Activated effector memory CD4-positive, alpha-beta T cell treated with Interleukin-2 at 50 U/mL for 16 hours (primary cell): ENCODE measurements at places on chromosomes 2 and 18.

- no peak for DNase-seq
Observed at GRCh38 chr18:21303895-21304294, 61.9 kb downstream of the GREB1L start.

GRCh38 chr2:187655001-187655400 is 100.8 kb upstream of the TFPI start:
- DNase-seq, result no peak

- no peak for DNase-seq
Observed at GRCh38 chr2:49004036-49004626, 150.2 kb downstream of the FSHR start.

GRCh38 chr2:43714164-43714563 is 37.9 kb upstream of the C1GALT1C1L start:
- no peak for DNase-seq

GRCh38 chr2:208227581-208228232 is 27.2 kb downstream of the IDH1 start:
- DNase-seq, result no peak

GRCh38 chr18:8623549-8624106 is 14.4 kb downstream of the RAB12 start:
- no peak for DNase-seq

GRCh38 chr2:26911911-26912861 is 58.3 kb upstream of the MAPRE3 start:
- no peak for DNase-seq

DNA sequence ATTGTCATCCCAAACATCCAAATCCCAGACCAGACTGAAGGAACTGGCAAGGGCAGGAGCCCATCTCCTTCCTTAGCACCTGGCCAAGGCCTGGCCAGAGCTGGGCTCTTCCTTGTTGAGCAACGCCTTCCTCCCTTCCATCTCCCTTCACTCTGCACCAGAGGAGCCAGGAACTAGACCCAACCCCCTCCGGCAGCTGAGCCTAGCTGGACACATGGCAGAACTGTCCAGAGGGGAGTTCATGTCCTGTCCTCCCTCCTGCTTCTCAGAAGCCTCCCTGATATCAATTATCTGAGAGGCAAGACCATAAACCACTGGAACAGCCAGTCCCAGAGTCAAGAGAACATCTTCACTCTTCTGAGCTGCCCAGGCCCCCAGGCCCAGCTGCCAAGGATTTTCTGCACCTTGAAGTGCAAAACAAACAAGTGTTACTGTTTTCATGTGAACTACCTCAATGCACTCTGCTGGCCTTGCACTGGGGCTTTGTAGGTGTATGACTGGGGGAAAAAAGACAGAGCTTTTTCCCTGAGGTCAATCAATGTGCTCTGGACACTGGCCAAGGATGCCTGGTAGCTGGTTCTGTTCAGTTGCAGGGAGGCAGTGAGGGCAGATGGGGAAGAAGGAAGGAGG is 107.6 kb upstream of the MSH6 start:
- DNase-seq, result no peak

- DNase-seq, result no peak
Observed at GRCh38 chr2:177402096-177402495, 9.5 kb downstream of the AGPS start.

- DNase-seq, result no peak
Observed at GRCh38 chr18:54616220-54616848, 25.3 kb downstream of the DYNAP start.

DNA sequence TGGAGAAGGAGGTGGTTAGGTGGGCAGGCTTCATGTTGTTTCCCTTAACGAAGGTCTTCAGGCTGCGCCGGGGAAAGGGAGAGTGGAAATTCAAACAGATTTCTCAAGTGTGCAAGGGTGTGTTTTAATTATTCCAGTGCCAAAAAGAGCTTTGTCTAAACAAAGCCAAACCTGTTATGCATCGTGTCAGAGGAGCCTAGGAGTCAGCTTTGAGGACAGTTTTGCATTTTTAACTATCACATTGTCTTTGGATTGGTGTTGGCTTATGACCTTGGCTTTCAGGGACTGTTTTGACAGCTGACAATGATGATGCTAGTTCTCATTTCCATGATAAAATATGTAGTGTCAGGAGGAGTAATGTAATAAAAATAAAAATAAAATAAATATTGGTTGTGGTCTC is 144.8 kb downstream of the LDLRAD4 start:
- DNase-seq, result no peak

DNA sequence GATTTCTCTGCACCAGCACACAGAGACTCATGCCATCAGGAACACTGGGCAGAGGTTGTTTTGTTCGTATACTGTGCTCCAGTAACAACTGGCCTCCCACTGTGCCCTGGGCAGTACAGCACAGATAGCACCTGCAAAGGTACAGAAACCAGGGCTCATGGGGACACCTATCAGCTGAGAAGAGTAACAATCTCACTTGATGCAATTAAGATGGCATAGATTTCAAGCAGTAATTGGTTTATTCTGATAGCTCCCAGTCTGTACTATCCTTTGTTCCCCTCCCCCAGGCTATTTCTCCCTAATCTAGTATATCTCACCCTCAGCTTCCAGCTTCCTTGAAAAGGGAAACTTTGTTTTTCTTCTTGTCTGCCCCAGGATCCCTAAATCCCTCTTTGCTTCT is 343.9 kb upstream of the MMADHC start:
- DNase-seq, result no peak

DNA sequence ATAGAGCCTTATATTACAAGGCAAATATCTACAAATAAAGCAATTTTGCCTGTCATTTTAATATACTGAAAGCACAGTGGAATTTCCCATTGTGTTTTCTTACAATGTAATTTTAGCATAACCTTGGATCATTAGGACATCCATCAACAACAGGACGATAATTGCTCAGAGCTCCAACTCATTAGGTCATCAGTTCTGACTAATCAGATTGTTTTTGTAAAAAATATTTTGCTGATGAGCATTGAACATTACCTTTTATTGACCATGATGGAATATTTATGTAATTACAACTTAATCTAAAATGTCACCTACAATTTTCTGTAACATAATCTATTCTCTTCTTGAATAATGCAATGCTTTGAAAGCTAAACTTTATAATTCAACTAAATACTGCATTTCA is 215.3 kb upstream of the DSEL start:
- DNase-seq, result no peak

- no peak for DNase-seq
Observed at GRCh38 chr2:33518929-33519328, 42.5 kb downstream of the RASGRP3 start.

DNA sequence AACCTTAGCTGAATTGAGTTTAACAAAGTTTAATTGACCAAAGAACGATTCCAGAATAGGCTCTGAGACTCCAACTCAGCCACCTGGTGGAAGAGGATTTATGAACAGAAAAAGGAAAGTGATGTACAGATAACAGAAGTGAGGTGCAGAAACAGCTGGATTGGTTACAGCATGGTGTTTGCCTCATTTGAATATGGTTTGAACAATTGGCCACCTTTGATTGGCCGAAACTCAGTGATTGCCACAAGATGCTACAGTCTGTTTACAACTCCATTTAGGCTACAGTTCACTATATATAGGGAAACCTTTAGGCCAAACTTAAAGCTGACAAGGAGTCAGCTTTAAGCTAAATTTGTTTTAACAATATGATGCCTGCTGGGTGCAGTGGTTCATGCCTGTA is 28.1 kb upstream of the SLC35G4 start:
- DNase-seq, result no peak

DNA sequence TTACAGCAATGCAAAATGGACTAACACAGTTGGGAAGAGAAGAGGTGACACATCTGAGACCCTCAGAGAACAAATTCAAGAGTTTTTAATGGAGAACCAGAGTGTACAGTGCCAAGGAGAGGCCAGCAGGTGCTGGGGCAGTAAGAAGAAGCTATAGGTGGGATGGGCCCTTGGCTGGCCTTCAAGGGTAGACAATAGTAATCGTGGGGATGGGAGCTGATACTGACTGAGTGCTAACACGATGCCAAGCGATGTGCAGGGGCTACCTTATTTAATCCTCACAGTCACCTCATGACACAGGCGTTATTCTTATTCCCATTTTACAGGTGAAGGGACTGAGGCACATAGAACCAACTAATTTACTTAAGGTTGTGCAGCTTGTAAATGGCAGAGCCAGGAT is 131.9 kb upstream of the ID2 start:
- no peak for DNase-seq

- no peak for DNase-seq
Observed at GRCh38 chr2:229456091-229456490, 185.0 kb upstream of the PID1 start.

GRCh38 chr18:60292186-60292585 is 80.4 kb downstream of the MC4R start:
- no peak for DNase-seq

DNA sequence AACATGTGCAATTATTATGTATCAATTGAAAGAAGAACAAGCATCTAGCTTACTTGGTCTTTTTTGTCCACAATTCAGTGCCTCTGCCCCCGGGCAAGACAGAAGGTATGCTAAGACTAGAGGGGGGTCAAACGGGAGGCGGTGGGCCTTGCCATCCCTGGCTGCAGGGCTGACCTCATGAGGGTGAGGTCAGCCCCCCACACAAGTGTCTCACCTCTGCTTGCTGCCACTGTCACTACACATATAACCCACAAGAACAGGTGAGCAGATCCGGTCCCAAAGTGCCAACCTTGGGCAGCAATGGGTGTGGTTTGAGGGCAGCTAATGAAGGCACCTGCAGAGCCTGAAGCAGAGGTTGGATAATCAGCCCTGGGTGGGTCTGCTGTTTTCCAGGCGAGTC is 71.5 kb downstream of the EDAR start:
- no peak for DNase-seq

DNA sequence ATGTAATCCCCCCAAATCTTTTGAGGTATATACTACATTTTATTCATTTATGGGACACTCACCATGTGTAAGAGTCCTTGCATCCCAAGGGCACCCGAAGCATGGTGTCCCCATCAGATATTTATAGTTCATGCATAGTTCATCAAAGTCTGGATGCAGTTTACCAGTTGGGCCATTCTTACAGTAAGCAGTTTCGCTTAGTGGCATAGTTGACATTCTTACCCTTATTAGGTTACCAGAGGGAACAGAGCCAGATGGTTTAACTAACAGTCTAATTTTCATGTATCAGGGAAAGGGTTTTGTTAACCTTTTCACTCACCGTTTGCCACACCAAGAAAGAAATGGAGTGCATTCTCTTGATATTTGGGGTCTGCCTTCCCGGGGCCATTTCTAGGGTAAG is 7.1 kb downstream of the ZNF407 start:
- DNase-seq, result no peak

DNA sequence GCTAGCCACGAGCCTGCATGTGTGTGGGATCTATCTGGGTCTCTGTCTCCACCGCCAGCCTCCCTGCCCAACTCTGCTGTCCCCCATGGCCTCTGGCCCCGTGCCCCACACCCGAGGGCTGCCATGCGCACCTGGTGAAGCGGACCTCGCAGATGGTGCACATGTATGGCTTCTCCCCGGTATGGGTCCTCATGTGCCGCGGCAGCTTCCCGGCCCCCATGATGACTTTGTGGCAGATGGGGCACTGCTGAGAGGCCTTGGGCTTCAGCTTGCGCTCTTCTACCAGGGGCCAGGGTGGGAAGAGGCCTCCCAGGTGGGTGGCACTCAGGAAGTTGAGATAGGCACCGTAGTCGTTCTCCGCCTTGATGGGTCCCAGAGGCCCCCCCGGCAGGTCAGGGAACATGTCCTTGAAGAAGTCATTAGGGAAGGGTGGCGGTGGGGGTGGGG is 109.3 kb upstream of the SMAD2 start:
- DNase-seq, result no peak

GRCh38 chr2:164896634-164897355 is 55.2 kb upstream of the COBLL1 start:
- no peak for DNase-seq

- no peak for DNase-seq
Observed at GRCh38 chr2:105879106-105879802, 134.5 kb downstream of the NCK2 start.

- no peak for DNase-seq
Observed at GRCh38 chr2:193539188-193539587, 1344.5 kb upstream of the TMEFF2 start.

GRCh38 chr2:75098856-75099255 is 100.5 kb downstream of the TACR1 start:
- no peak for DNase-seq

DNA sequence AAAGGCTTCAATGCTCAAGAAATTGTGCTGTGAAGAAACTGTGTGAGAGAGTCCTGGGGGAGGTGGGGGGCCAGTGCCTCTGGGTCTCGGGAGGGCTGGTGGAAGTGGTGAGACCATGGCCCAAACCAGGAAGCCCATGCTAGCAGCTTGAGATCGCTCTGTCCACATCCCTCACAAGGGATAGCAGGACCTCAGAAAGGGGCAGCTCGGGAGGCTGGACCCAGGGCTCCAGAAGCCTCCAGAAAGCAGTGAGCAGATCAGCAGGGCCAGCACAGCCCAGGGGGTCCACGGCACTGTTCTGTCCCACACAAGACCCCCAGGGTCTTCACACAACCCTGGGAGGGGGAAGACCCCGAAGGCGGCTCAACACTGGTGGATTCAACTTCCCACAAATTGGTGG is 24.1 kb downstream of the ST8SIA5 start:
- DNase-seq, result no peak

DNA sequence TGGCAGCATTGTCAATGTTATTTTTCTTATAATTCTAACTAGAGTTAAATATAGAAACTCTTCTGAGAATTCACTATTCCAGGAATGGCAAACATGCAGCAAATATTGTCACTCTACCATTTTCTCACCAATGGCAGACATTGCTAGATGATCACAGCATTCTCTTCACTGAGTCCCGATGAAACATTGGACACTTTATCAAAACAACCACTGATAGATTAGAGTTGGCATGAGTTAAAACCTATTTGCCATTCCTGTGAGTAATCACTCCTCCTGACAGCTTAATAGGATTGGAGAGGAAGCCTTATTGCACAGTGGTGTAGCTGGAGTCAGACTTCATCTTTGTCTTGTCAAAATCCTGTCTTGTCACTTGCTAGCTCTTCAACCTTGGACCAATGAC is 163.9 kb upstream of the THUMPD2 start:
- DNase-seq, result no peak

DNA sequence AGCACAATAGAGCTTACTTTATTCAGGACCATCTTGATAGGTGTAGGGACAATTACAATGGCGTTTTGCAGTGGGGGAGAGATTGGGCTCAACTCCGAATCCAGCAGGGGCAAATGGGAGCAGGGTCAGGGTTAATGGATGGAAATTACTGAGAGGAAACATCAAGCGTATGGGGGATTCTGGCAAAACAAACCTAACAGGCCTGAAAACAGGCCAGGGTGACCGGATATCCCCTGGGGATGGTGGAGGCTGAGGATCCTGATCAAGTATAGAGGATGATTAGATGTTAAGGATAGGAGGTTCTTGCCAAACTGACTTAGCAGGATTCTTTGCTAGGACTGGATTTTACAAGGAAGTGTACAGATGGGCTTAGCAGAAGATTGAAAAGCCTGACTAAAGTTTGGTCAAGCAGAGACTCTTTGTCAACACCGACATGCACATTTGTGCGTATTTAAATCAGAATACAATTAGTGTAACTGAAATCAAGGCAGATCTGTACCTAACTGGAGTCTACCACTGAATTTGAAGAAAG is 54.5 kb upstream of the GPR45 start:
- DNase-seq, result no peak
